ENCODE measurements at places on chromosomes 3 and 15.

- no peak for DNase-seq
Measured at GRCh38 chr15:55060836-55061235, 135.9 kb downstream of the RSL24D1 start.

GRCh38 chr3:117399311-117400078, 689.9 kb downstream of the TUSC7 start:
- DNase-seq = peak; percentile 5

DNA sequence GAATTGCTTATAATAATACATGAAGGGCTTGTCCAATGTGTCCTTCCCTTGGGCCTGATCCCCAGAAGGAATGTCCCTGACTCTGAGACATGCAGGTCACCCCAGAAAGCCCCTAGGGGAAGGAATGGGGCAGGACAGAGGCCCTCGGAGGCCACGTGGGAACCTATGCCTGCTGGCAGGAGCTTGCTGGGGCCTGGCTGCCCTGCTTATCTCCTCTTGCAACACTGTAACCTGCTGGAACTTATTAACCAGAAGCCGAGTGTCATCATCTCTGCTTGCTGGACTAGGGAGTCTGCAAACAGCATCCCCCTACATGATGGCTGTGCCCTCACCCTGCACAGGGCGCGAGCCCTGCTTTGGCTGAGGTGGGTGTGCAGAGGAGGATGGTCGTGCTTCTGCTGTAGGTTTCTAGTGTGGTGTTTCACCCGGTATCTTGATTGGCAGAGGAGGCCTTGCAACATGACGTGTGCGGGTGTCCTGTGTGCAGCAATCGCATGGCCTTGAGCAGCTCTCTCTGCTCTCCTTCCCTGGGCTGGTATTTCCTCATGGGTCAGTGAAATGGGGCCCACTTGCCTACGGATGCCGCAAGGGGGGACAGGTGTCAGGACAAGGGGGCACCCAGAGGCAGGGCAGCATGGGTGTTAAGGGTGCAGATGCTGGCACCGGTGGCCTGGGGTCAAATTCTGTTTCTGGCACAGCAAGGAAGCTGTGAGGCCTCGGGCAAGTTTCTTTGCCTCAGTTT, 5.0 kb downstream of the CHST13 start:
- peak; percentile 50 for DNase-seq

- DNase-seq = peak; percentile 85
Measured at GRCh38 chr3:16183601-16184270, 9.3 kb downstream of the GALNT15 start.

GRCh38 chr15:60708684-60709083, 229.7 kb upstream of the ICE2 start:
- peak; percentile 38 for DNase-seq

GRCh38 chr15:35545316-35545823, 595 bp downstream of the DPH6 start:
- DNase-seq = peak; percentile 70

- DNase-seq = no peak
Measured at GRCh38 chr15:71545223-71545760, 265.1 kb upstream of the NR2E3 start.

Data from cardiac fibroblast (primary cell).